ENCODE measurements at places on chromosomes 6 and 20.
A peak's percentile ranks its signal among the peaks of the same experiment; 100 is the strongest.

- no peak for DNase-seq
Measured at GRCh38 chr6:45591306-45591705, 213.6 kb upstream of the SUPT3H start.

- no peak for DNase-seq
Measured at GRCh38 chr20:5656126-5656525, 94.1 kb upstream of the SHLD1 start.

- DNase-seq: no peak
Measured at GRCh38 chr20:62336775-62337557, 30.1 kb downstream of the LAMA5 start.

DNA sequence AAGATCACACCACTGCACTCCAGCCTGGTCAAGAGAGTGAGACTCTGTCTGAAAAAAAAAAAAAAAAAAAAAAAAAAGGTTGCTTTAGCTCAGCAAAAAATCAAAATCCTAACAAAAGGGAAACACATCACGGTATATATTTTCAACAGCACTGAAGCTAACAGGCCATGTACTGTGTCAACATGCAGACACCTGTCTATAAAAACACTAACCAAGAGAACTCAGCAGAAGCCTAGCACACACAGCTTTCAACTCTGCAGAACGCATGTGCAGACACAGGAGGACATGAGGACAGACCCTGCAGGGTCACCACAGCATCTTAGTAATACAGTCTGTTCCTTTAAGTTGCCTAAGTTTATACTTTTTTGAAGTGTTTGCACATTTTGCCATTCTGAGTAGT, 13.5 kb downstream of the NINL start:
- DNase-seq: no peak

- no peak for DNase-seq
Measured at GRCh38 chr6:10598084-10598960, 77.2 kb downstream of the GCNT2 start.

GRCh38 chr6:3290149-3290930, 31.6 kb downstream of the PSMG4 start:
- no peak for DNase-seq

GRCh38 chr6:33428966-33429749, 9.3 kb downstream of the SYNGAP1 start:
- DNase-seq: no peak

GRCh38 chr20:1466211-1467081, at the start of gene NSFL1C:
NSFL1C (minus strand) TSS chr20:1466849; CDS start chr20:1466824, 25 bp downstream.
- DNase-seq: peak; percentile 96

- no peak for DNase-seq
Measured at GRCh38 chr6:134307075-134307474, 10.8 kb downstream of the SGK1 start.

DNA sequence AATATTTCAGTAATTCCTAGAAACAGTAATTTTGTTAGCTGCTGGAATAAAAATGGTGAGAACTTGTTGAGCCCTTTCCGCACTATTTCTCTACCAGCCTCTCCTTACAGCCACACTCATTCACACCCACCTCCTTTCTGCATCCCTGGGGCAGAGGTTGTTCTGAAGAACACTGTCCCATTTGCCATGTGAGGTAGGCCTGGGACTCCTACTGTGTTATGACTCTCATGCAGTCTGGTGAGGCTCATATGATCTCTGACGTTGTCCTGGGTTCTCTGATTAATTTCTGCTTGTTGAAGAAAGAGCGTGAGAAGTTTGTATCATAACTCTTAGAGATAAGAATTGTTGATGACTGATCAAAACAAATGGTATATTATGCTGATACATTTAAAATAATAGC, 4.1 kb upstream of the KCNQ5 start:
- no peak for DNase-seq

DNA sequence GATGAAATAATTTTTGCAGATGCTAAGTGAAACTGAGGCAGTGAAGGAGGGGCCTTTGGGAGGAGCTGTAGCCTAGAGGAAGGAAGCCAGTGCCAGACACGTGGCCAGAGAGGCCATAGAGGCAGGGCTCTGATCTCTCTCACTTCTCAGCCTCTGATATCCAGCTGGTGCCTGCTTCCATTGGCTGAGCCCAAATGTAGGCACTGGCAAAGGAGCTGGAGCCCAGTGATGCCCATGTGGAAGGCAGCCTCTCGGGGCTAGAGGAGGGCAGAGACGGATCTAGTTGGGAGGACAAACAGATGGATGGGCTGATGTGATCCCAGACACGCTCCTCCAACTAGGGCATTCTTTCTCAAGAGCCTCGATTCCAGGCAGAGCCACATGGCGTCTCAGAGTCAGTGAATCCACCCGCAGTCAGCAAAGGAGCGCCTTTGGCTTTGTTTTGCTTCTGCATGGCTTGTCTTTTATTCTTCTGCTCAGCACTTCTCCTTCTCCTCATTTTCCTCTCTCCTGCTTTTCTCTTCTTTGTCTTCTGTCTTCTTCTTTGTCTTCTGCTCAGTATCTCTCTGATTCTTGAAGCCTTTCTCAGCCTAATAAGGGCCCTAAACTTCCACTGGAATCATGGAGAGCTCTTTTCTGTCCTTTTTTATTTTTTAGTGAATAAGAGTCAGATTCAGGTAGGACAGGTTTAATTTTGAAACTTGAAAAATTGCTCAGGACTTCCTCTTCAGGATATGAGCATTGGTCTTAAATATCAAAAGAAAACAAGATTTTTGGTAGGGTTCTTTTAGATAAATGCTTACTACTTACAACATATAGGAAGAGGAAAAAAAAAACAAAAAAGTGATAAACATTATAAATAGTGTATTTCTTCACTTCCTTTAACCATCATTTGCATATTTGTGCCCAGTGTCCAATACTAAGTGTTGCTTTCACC, 41.8 kb downstream of the CYP24A1 start:
- DNase-seq: no peak

- DNase-seq: no peak
Measured at GRCh38 chr6:22600059-22600458, 30.7 kb downstream of the HDGFL1 start.

GRCh38 chr20:50817776-50818172, 22.9 kb downstream of the BCAS4 start:
- no peak for DNase-seq

DNA sequence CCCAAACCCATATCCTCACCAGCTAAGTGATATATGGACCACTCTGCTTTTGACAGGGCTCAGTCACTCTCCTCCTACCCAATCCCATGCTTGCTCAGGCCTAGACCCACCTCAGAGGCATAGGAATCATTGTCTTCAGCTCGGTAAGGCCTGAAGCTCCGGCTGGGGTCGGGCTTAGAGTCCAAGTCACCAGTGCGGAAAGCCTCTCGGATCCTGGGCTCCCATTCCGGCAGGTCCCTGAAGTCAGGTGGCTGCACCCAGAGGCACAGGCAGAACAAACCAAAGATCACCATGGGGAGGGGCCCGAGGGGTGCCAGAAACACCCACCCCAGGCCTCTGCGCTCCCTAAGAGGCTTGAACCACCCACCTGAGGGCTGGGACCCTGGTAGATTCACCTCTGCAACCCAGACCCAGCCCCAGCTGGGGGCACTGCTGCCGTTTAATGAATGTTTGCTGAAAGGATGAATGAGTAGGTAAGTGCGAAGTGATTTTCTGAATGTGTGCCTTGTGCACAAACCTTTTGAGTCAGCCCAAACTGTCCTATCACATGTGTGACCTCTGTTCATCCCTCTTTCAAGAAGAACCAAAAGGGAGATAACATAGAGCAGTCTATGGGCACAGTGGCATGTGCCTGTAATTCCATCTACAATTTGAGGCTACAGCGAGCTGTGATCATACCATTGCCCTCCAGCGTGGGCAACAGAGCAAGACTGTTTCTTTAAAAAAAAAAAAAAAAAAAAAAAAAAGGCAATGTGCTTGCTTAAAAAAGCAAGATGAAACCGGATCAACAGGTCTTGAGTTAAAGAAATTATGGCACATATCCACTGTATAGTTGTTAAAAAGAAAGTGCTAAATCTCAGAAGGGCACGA, 39.3 kb upstream of the DSN1 start:
- no peak for DNase-seq

DNA sequence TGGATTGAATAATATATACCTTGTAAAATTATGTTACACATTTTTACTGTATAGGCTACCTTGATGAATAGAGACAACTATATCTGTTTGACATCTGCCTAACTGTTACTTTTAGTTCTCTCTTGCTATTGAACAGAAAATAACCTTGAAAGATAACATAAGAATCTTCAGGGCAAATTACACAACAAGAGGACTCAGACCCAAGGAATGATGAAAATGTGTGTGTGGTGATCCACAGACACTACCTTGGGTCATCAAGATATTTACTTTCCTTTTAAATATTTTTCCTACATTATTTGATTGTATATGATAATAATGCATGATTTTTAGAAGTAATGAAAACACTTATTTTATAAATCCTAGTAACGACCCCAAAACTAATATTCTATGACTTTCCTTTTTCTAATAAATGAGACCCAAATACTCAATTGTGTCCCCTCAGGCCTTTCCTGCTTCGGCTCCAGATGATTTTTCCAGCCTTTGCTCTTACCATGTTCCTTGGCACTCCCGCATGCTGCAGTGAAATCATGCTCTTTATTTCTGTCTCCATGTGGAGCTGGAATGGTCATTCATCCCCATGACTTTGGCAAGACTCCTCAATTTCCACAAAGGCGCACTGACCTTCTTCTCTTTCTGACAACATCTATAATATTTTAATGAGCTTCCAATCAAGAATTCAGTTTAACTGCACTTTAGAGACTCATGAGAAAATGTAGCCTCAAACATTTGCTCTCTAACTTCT, 187.6 kb downstream of the EPM2A start:
- DNase-seq: no peak

GRCh38 chr6:131838051-131838450, 30.2 kb downstream of the ENPP1 start:
- no peak for DNase-seq

DNA sequence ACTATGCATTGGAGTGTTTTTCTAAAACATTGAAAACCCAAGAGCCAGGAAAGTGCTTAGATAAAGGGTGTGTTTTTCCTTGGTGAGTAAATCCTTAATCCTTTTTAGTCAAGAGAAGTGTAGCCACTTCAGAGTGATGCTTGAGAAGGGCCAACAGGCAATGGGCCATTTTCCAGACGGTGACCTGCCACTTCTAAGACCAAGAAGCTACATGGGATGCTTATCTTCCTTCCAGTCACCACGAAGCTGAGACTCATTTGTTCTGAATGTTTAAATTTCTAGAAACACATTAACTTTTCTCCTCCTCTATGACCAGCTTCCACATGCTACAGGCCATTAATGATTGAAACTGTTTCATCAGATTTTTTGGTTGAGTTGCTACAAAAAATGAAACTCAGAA, 34.4 kb upstream of the NHSL1 start:
- no peak for DNase-seq

DNA sequence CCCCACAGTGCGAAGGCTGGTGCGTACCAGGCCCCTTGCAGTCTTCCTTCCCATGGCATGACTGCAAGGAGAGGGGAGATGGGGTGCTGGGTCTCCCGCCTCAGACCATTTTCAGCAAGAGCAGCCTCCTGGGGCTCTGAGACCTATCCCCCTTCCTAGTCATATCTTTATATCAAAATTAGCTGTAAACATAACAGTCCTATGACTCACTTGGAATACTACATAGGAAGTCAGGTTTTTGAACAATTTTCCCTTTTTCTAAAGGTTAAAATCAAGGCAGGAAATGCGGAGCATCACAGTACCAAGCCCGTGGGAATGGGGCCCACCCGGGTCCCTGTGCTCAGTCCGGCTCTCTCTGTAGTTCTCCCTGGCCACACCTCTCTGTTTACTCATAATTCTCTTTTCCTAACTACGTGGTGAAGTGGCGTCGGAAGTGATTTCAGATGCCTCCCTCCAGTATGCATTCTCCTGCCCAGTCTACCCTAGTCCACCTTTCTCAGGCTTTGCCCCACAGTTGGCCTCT, 109.8 kb upstream of the TMEM170B start:
- no peak for DNase-seq

DNA sequence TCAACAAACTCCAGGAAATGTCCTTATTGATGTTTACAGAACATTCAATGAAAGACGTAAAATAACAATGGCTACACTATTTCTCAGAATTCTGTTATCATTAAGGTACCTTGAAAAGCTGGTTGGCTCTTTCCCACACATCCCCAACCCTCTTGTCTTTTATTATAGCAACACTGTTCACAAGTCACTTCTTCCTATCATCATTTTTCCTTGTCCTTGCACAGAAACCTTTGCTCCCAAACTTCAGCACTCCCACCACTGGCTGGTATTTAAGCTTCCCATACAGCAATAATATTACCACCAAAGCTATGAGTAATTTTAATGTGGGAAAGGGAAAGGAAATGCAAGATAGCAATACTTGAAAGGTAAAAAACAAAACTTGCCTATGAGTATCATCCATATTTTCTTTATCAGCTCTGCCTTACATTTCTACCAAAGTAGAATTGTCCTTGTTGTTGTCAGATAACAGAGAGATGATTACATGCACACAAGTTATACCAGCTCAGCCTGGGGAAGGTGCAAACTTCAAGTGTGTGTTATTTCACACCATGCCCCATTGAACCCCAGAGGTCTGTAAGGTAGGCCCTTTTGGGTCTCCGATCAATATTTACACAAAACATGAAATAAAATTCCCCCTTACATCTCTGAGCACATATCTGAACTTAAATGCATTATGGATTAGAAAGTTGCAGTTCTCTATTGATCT, 32.2 kb downstream of the ARHGAP18 start:
- no peak for DNase-seq

DNA sequence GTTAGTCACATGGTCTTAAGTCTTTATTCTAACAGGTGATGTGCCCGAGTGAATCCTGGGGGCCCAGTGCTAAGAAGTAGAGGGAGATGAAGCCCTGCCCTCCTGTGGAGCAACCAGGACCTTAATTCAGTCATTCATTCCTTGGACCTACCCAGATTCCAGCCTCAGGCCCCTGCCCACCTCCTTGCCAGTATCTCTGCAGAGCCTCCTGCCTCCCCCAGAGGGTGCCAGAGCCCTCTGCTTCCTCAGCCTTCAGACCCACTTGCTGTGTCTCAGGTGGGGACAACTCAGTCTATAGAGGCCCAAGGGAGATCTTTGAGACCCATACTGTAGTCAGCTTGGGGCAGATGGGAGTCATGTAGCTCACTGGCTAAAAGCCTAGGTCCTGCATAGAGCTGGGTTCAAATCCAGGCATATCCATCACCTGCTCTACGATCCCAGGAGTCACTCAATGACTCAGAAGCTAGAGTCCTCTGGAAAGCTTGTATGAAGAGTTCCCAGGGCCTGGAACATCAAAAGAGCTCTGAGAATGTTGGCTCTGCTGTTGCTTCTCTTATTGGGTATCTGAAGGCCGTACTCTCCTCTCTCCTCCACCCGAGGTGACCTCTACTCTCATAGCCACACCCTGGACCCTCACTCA, 3.9 kb upstream of the SIGLEC1 start:
- DNase-seq: no peak

- no peak for DNase-seq
Measured at GRCh38 chr20:38372806-38373205, 26.5 kb downstream of the LBP start.
